ENCODE measurements at places on chromosomes 5 and 9.

DNA sequence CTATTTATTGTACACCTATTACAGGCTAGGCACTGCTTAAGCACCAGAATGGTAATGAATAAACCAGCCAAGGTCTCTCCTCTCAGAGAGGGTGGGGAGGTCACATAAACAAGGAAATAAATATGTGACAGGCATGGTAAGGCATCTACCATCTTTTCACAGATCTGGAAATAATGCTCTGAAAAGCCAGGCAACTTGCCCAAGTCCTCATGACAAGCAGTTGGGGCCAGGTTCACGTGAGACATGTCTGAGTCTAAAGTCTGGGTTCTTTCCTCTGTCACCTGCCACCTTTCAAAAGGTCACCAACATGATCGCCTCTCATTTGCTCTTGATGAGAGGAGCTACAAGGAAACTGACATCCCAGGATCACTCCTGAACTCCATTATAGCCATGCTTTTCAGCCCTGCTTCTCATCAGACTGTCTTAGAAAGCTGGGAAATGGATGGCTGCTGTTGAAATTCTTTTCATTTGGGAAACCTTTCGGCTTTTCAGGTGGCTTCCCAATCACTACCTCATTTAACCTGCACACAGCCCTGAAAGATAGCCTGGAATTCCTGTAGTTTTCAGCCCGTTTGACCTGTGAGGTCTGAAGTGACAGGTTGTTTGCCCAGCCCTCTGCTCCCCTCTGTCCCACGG lies 123.1 kb downstream of the CRB2 start:
- no peak for DNase-seq

GRCh38 chr5:78566747-78567425 lies 81.7 kb downstream of the LHFPL2 start:
- DNase-seq: no peak

- DNase-seq: no peak
These were observed 17.2 kb downstream of the EBF1 start for GRCh38 chr5:159082474-159082873.

DNA sequence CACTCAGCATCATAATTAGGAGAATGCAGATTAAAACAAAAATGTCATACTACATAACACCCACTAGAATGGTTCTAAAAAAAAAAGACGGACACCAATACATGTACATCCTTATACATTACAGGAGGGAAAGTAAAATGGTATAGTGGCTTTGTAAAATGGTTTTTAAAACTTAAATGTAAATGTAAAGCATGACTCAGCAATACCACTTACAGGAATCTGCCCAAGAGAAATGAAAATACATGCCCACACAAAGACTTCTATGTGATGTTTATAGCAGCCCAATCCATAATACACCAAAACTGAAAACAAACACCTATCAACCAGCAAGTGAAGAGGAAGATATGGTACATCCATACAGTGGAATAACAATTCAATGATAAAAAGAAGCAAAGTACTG lies 939.1 kb upstream of the ACO1 start:
- no peak for DNase-seq

GRCh38 chr9:130138791-130139190 lies 33.4 kb upstream of the NCS1 start:
- DNase-seq: no peak

GRCh38 chr5:58002323-58002722 lies 457.6 kb downstream of the PLK2 start:
- no peak for DNase-seq

GRCh38 chr5:4191703-4192102 lies 596.1 kb downstream of the IRX1 start:
- no peak for DNase-seq

DNA sequence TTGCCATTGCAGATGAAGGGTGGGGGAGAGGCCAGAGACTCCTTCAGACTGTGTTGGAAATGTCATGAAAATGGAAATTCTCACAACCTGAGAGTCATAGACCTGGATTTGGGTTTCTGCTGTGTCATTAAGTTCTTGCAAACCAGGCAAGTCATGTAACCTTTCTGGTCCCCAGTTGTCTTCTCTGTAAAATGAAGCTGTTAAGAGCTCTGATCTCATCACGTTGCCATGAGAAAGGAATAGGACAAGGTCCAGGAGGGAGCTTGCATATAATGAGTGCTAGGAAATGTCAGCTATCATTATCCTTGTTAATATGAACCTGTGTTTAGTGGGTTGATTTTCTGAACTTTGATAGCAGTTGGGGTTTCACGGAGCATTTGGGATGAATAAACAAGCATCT lies 59.1 kb downstream of the FGF1 start:
- DNase-seq: no peak

DNA sequence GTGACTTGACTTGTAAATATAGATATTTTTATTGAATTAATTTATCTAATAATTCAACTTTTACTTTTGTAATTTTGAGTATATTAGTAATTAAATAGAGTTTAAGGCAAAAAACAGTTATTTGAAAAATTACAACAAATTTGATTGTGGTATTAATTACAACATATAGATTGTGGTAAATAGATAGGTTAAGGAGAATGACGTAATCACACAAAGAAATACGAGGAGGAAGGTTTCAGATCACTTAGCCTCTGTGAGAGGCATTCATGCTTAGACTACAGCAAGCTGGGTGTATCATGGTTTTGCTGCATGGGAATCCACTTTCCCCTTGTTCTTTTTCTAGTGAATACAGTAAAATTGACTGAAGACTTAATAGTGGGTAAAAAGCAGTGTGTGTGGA lies 878.4 kb upstream of the EDIL3 start:
- no peak for DNase-seq

DNA sequence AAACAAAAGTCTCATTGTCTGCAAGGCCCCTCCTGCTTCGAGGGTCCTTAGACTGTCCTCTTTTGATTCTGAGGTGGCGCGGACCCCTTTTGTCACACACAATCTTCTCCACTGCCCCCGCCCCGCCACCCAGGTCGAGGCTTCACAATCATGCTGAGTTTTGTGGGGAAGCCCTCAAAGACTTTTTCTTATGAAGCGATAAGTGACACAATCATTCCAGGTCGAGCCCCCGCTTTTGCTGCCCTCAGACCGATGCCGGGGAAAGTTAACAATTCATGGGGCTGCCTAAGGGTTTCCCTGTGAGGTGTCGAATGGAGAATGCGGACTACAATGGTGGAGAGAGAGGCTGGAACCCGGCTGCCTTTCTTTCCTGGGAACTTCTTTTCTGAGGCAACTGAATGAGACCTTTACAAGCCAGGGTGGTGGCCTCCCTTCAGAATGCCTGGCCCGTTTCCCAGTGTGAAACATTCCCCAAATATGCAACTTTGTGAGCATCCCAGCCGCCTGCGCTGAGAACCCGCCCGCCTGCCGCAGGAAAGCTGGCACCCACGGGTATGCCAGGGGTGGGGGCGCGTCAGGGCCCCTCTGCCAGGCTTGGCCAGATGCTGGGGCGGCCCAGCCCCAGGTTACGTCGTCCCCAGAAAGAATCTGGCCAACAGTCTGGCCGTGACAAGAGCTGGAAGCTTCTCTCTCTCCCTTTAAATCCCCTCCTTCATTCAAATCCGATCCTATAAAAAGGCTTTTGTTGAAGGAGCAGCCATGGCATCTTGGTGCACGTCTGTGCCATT lies 71.9 kb downstream of the MAP1B start:
- DNase-seq: peak; percentile 83

DNA sequence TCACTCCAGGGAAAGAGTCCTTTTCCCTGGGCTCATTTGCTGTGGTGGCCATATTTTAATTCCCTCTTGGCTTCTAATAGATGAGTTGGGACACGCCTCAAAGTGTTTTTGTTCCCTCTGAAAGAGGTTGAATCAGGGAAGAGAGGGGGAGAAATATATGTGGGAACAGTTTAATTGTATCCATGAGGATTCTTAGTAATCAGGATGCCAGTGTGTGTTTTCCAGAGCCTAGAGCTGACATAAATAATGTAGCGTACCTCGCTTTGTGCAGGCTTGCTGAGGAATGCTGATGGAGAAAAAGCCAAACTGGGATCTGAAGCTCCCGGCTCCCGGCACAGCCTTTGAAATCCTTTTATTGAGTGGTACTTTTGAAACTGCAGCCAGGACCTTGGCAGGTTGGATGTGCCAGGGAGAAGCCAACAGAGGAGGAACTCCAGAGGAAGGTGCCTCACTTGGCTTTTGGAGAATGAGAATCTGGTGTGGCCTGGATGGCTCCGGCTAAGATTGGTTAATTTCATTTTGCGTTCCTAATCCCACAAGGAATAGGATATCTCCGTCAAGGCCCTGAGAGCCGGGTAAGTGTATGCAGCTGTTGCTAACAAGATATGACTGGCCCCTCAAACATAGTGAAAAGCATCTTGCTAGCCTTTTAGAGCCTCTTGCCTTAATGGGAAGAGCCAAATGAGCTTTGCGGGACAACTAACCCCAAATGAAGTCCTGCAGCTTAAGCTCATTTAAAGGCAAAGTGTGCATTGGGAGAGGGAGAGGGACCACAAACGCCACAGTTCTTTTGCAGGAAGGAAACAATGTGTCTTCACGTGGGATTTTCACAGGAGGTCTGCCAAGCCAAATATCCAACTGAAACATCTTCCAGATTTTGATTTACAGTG lies 471.1 kb upstream of the WWC1 start:
- DNase-seq: no peak

GRCh38 chr5:68953875-68954617 lies 139.8 kb upstream of the SLC30A5 start:
- DNase-seq: no peak

DNA sequence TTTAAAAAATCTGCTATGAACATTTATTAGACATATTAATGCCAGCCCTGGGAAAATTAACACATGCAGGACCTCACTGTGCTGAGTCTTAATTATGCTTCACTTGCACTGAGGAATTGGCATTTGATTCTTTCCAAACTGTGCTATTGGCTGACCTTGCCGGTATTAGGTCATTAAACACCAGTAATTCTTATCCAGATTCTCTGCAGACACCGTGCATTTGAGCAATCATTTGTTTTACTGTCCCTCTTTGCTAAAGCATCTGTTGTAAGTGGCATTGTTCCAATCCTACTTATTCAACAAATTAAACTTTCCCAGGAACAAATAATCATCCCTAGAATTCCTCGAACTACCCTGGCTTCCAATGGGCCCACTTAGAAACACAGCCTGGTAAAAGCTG lies 145.0 kb downstream of the SLC12A2 start:
- DNase-seq: no peak

DNA sequence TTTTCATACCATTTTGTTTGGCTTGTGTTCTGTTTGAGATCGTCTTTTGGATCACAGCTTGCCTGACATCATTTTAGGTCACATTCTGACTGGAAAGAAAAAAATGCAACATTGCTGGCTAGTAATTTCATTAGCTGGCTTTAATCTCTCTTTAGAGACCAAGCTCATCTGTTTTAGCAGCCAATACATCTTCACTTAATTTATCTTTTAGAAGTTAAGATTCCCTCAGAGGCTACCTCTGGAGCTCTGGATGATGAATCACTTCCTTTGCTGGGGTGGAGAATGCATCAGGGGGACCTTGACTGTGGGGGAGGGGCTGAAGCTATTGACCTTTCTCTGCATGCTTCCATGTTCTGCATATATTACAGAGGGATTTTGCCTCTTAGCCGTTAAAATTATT lies 181.5 kb upstream of the OTULINL start:
- no peak for DNase-seq

- no peak for DNase-seq
These were observed 6.9 kb upstream of the ABCA1 start for GRCh38 chr9:104934691-104935500.

- no peak for DNase-seq
These were observed 440.6 kb downstream of the CETN3 start for GRCh38 chr5:89968958-89969381.

GRCh38 chr5:83742089-83742488 lies 21.4 kb upstream of the HAPLN1 start:
- no peak for DNase-seq

- peak; percentile 72 for DNase-seq
These were observed 109.4 kb downstream of the ANKRD55 start for GRCh38 chr5:56123531-56124243.

- no peak for DNase-seq
These were observed 1.2 kb upstream of the GPBP1 start for GRCh38 chr5:57172466-57173318.

DNA sequence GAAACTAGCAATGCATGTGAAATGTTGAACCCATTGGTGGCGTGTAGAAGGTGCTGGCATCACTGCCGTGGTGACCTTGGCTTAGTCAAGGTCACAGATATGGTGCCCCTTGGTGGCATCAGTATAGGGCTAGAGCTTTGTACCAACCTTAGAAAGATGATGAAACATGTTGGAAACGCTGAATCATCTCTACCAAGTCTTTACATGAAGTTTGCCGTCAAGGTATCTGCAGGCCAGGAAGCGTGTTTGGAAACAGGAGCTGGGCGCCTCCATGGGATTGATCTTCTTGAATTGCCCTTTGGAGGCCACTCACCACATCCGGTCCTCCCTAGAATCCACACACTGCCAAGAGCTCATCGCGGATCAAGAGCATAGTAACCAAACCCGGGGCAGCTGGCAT lies 16.9 kb upstream of the BOD1 start:
- no peak for DNase-seq

- no peak for DNase-seq
These were observed 116.1 kb upstream of the SPOCK1 start for GRCh38 chr5:137615171-137615775.

DNA sequence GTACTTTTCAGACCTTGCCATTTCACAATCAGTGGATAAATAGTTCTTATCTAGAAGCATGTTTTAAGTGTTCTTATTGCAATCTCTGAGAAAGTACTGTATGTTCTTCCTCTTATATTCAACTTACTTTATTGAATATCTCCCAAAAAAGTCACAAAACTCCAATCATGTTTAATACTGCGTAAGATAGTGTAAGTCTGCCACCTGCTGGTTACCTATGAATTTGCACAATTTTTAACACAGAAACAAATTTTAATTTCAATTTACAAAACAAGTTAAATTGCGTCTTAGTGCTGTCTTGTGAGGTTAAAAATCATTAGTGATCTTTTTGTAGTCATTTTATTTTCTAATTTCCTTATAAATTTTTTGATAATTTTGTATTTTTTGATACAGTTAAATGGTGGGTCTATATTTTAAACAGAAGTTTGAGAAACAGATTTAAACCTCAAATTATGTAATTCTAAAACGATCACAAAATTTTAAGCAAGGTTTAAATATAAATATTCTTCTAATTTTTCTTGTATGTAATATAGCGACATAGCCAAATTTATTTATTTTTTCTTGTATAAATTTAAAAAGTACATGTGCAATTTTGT lies 115.8 kb downstream of the EMB start:
- no peak for DNase-seq

- DNase-seq: no peak
These were observed 42.9 kb upstream of the TRIM32 start for GRCh38 chr9:116644091-116644688.

DNA sequence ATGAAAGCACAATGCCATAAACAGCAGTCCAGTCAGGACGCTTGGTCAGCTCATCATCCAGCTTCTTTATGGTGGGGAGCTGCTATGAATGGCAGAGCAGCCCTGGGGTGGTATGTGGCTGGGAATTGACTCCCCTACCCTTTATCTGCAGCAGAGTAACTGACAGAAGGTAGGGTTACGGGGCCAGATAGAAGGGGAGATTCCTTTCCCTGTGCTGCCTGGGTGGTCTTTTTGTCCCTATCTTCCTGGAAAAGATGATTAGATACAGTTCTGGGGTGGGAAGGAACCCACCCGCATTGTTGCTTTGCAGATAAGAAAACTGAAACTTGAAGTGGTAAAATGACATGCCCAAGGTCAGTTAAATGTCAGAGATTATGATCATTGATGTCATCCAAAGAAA lies 405.5 kb downstream of the ARHGEF28 start:
- DNase-seq: no peak

All from suprapubic skin (tissue), 4 donors.